ENCODE measurements at places on chromosomes 12 and 14. TPM values are rescaled to one million over a fixed set of nuclear protein-coding genes. Genes with fewer than 3 reads are reported as not detected.

- DNase-seq: no peak
Measured at GRCh38 chr12:8554451-8555195, 13.9 kb upstream of the CLEC4E start.

DNA sequence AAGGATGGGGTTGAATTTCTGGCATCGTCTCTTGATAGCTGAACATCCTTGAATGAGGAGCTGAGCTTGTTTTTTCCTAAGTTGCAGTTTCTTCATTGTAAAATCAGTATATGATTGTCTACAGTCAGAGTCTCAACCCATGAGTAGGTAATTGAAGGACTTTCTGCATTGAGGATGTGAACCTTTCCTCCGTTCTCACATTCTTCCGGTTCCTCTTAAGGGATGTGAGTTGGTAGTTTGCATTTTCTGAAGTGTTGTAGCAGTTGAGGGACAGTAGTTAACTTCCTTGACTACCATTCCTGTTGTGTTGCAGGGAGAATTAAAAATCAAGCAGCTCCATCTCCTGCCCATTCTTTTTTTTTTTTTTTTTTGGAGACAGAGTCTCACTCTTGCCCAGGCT is 19.1 kb downstream of the TPCN1 start:
- DNase-seq: no peak

- no peak for DNase-seq
Measured at GRCh38 chr12:25056486-25057130, 107.7 kb upstream of the BCAT1 start.

DNA sequence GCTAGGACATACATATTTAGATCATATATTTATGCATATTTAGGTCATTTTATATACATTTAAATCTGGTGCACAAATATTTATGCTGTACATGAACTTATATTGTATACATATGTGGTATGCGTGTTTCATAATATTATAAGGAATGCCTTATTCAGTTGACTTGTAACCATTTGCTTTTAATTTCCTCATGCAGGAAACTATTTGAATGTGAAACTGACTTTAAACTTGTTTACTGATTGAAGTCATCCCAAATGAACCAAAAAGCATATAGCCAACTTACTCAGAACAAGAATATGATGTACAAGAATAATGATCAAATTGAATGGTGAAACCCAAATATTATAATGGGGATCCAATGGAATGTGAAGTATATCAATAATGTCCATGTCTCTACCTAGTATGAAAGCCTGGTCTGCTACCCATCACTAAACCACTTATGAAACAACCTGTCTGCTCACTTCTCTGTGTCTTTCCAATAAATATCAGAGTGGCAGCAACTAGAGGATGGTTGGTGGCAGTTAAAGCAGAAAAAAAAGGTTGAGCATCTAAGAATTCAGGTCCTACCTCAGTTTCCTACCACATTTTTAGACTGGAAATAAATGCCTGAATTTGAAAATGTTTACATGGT is 38.3 kb downstream of the RPS6KA5 start:
- DNase-seq: no peak

GRCh38 chr12:18432206-18432605 is 170.9 kb downstream of the PIK3C2G start:
- DNase-seq: no peak

GRCh38 chr14:53529519-53529918 is 376.4 kb upstream of the DDHD1 start:
- no peak for DNase-seq

PLA2G1B gene
- not detected for total RNA-seq

- DNase-seq: no peak
Measured at GRCh38 chr12:64678248-64678647, 68.0 kb downstream of the RASSF3 start.

DNA sequence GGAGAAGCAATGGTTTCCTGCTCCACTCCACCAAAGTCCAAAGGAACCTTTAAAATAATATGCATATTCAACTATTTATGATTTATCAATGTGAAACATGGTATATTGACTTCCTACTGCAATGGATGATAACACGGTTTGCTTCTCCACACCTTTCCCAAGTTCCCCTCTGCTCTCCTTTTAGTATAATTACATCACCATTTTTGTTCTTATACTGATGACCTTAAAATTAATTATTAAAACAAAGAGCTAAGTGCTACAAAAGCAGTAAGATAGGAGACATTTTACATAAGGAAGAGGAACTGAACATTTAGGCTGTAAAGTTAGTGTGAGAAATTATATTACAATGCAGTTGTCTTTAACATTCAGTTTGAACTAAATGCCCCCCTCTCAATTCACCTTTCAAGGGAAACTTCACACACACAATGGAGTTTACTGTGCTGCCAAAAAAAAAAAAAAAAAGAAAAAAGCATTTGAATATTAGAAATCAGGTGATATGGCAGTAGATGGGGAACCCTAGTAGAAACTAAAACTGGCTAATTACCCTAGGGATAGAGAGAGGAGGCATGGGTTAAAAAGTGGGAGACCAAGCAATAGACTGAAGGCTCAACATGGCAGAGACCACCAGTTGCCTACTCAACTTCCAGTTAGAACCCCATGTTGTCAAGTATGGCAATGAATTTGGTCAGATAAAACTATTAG is 37.1 kb upstream of the STK38L start:
- DNase-seq: no peak

COX14 gene
- total RNA-seq: 191 TPM

CCDC175 gene
- not detected for total RNA-seq

DNA sequence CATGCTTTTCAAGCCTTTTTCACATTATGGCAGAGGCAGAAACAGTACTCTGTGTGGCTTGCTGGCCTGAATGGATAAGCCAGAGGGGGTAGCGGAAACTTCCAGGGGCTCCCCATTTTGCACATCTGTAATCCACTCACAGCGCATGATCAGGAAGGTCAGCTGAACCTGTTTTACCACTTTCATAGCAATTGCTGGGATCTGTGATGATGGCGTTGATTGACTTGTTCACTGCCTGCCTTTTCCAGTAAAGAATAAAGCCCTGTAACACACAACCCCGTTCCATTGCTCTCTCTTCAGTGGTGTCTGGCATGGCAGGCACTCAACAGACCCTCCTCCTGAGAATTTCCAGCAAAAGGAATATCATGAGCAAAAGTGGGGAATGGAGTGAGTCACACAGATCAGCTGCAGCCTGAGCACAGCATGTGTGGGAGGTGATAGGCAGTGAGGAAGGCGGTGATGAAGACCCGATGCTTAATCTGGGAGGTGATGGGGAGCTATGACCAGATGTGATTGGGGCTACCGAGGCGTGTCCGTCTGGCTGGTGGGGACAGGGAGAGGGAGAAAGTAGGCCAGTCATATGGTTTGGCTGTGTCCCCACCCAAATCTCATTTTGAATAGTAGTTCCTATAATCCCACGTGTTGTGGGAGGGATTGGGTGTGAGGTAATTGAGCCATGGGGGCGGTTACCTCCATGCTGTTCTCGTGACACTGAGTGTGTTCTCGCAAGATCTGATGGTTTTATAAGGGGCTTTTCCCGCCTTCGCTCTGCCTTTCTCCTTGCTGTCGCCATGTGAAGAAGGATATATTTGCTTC is 44.7 kb upstream of the CHST11 start:
- no peak for DNase-seq

SMCO3 gene
- total RNA-seq: 0.53 TPM

COX8C gene
- 1.1 TPM for total RNA-seq

IKZF4 gene
- 8.7 TPM for total RNA-seq

DNA sequence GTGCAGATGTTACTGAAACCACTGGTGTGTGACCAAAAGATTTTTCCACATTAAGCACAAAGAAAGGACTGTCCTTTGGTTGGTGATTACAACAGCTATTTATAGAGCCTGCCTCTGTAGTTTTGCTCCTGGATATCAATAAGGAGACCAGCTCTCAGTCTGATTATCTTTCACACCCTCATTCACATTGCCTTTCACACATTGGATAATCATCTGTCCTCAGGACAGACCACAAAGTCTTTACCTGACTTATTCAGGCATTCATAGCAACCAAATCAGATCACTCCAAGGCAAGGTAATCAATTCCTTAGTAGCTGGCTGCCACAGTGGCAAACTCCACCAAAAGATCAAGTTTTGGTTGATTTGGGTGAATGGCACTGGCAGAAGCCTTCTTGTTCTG is 59.6 kb upstream of the CPSF6 start:
- DNase-seq: no peak

GRCh38 chr12:102896067-102896466 is 21.0 kb downstream of the PAH start:
- DNase-seq: no peak

PMEL gene
- total RNA-seq: 1.1 TPM

BMP4 gene
- total RNA-seq: 10.8 TPM

DNA sequence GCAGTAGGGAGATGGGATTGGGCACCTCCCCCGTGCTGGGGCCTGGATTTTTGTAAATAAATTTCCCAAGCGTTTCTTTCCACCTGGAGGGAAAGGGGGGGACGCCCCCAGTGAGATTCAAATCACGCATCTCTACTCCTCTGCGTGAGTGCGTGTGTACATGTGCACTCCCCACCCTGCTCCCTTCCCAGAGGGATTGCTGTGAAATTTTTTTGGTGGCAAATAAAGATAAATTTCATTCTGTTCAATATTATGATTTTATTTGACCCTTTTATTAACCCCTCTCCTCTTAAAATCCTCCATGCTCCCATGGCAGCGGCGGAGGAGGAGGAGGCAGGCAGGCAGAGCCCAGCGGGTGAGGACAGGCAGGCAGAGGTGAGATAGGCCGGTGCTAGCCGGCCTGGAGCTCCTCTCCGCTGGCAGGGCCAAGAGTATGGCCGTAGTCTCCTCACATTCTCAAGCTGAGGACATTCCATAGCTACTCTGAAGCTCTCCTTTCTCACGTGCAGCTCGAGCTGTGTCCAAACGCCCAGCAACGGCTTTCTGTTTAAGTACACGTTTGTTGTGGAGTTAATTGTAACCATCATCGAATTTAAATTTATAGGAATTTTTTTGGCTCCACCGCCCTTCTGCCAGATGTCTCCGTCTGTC is 1.5 kb upstream of the HOTAIR start:
- no peak for DNase-seq

DNA sequence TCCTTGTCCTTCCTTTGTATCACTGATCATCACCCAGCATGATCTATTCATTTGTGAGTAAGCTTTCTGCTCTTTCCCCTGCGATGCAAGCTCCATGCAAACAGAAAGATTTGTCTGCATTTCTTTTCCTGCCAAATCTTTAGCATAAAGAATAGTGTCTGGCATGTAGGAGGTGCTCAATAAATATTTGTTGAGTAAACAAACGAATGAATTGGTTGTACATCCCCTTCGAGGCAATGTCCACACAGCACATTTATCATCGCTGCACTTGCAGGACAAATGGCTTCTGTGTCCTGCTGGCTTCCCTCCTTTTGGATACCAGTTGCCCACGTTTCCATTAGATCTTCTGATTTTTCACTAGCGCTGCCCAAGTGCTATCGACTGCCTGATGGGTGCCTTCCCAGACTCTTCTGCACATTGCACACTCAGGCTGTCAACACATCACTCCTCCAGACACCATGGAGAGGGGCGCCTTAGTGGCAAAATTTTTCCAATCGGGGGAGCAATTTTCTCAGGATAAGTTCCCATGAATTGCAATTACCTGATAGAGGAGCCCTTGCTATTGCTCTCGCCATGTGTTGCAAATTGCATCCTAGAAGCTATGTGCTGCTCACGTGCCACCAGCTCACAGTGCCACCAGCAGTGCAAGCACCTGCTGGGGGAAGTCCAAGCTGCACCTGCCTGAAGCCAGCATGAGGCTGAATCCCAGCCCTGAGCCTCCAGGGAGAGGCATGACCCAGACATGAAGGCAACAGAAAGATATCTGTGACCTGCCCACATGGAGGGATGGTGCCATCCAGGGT is 206.6 kb downstream of the KIF26A start:
- DNase-seq: no peak

DNA sequence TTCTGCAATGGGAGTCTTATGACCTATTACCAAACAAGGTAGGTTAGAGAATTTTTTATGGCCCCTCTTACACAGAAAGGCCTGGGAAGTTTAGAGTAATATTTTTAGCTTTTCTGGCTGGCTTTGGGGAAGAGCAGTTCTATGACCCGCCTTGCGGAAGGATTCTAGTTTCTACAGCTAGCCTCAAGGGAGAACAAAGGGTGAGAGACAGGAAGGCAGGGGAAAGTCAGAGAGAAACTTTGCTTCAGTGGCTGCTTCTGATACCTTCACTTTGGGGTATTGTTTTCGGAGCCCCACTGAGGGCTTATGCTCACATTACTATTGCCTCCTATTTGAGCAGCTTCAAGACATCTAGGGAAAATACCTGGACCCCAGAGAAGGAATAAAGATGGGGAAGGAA is 80.7 kb upstream of the NUDT4 start:
- DNase-seq: no peak

DNA sequence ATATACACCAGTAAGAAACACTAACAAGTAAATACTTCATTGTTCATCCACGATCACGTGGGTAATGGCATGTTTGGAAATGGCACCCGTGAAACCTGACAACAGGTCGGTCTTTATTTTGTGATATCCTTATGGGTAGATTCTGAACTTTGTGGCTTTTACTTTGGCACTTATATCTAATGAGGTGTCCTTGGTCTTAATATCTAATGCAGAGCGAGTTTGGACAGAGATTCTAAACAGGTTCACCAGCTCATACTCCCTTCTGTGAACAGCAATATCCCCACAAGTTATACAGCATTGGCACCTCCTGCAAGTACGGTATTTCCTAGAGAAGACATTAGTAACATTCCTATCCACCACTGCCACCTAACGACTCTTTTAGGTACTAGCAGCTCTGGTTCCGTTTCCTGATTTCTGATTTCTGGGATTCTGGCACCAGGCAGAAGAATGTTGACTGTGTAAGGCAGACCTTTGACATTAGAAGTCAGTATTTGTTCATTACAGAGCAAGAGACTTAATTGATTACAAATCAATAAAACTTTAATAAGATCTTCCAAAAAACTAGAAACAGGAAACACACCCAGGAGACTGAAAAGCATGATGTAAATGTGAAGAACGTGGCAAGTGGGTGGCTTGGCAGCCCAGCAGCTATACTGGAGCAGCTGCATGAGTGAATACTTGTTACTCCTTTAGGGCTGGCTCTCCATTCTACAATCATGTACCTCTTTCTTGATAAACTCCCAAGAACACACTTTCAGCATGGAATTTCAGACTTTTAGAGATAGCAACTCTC is 2.5 kb downstream of the ANG start:
- no peak for DNase-seq

CCDC197 gene
- not detected for total RNA-seq

NEDD1 gene
- total RNA-seq: 10.9 TPM

PAX9 gene
- not detected for total RNA-seq

- no peak for DNase-seq
Measured at GRCh38 chr12:52419656-52420055, 13.5 kb upstream of the KRT82 start.

OLR1 gene
- total RNA-seq: 0.79 TPM
